ENCODE measurements at places on chromosomes 16 and 17. TPM values are rescaled to one million over a fixed set of nuclear protein-coding genes. Genes with fewer than 3 reads are reported as not detected.

DNA sequence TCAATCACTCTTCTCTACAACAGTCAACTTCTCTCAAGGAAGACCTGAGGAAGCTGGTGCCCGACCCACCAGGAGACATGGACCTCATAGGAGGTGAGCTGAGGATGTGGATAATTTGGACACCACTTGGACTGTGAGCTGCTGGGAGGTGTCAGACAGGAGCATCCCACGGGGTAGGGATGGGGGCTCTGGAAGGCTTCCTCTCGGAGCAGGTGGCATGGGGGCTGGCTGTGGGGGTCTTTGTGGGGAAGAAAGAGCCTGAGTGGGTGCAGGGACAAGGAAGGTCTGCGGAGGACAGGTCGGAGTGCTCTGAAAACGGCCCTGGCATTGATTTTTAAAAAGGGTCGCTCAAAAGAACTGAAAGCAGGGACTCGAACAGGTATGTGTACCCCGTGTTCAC lies 64.0 kb downstream of the TBC1D16 start:
- no peak overlapping the region for H3K27ac ChIP-seq
- no peak overlapping the region for H3K4me3 ChIP-seq
- no peaks in the 10 kb centered on the region for H3K4me1 ChIP-seq
- peaks cover 3% of the 10 kb centered on the region for H3K27me3 ChIP-seq
- H3K36me3 ChIP-seq: no peaks in the 10 kb centered on the region

- H3K36me3 ChIP-seq: peaks cover 20% of the 10 kb centered on the region
- no peak for DNase-seq
- peaks cover 66% of the 10 kb centered on the region for H3K4me1 ChIP-seq
- H3K27ac ChIP-seq: peak overlapping the region; percentile 92
- H3K27me3 ChIP-seq: no peaks in the 10 kb centered on the region
- no peak overlapping the region for H3K4me3 ChIP-seq
Measured at GRCh38 chr17:76274112-76274956, 9.2 kb downstream of the UBALD2 start.

- no peak overlapping the region for H3K27ac ChIP-seq
- no peaks in the 10 kb centered on the region for H3K27me3 ChIP-seq
- H3K36me3 ChIP-seq: no peaks in the 10 kb centered on the region
Measured at GRCh38 chr17:30340801-30341356, 7.0 kb upstream of the TMIGD1 start.

GRCh38 chr17:4098521-4099209 lies 44.2 kb downstream of the ZZEF1 start:
- H3K36me3 ChIP-seq: peaks cover 60% of the 10 kb centered on the region
- no peak overlapping the region for H3K4me3 ChIP-seq
- no peaks in the 10 kb centered on the region for H3K27me3 ChIP-seq
- H3K4me1 ChIP-seq: peaks cover 17% of the 10 kb centered on the region
- DNase-seq: no peak
- no peak overlapping the region for H3K27ac ChIP-seq

- peaks cover 68% of the 10 kb centered on the region for H3K27me3 ChIP-seq
- no peak overlapping the region for H3K27ac ChIP-seq
- peaks cover 6% of the 10 kb centered on the region for H3K4me1 ChIP-seq
- H3K4me3 ChIP-seq: no peak overlapping the region
Measured at GRCh38 chr17:61451538-61452300, 503 bp upstream of the TBX4 start.

DNA sequence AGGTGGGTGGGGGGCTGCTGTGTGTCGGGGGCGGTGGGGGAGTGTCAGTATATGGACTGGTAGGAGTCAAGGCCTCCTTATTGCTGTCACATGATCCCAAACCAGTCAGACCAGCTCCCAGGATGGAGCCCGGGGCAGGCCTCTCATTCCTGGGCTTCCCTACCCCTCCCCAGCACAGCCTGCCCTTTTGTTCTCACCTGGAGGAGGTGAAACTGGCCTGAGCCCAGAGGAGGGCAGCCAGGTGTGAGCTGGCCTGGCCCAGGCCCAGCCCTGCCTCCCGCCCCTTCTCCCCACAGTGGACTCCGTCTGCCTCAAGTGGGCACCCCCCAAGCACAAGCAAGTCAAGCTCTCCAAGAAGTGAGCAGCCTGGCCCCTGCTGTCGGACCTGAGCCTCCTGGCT lies 4.6 kb downstream of the PRSS8 start:
- peaks cover 12% of the 10 kb centered on the region for H3K36me3 ChIP-seq
- no peak overlapping the region for H3K4me3 ChIP-seq
- no peak overlapping the region for H3K27ac ChIP-seq
- no peak for DNase-seq
- H3K4me1 ChIP-seq: peaks cover 9% of the 10 kb centered on the region

GRCh38 chr17:4247361-4247970 lies 16.3 kb downstream of the ANKFY1 start:
- H3K4me1 ChIP-seq: peaks cover 39% of the 10 kb centered on the region
- H3K27me3 ChIP-seq: no peaks in the 10 kb centered on the region
- no peak overlapping the region for H3K27ac ChIP-seq
- no peak overlapping the region for H3K4me3 ChIP-seq

The ADORA2B gene
- 0.29 TPM for total RNA-seq

The CES3 gene
- total RNA-seq: 6.4 TPM

The KIF2B gene
- total RNA-seq: not detected

The NR1D1 gene
- total RNA-seq: 5.5 TPM

Data from activated CD4-positive, alpha-beta T cell treated with anti-CD3 and anti-CD28 coated beads, Interleukin-2, amount 10 ng/mL, durations not matched to agents 7 days and 5 days (primary cell).